ENCODE measurements at places on chromosomes 5 and 9.

- DNase-seq, result no peak
These were observed 7.2 kb upstream of the TARS1 start for GRCh38 chr5:33433303-33434240.

- DNase-seq, result no peak
These were observed 65.0 kb upstream of the AFAP1L1 start for GRCh38 chr5:149206524-149207141.

DNA sequence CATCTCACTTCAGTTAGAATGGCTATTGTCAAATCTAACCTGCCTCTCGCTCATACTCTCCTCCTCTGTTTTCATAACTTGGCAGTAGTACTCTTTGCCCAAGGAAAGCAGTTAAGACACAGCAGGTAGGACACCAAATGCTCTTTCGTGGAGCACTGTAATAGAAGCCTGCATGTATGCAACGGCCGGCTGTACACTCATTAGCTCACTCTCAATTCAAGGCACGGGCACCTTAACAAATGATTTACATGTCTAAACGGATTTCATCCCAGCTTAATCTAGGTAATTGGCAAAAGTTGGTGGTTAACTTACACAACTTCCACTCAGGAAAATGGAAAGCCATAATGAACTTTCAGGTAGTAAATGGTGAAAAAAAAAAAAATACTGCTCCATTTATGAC lies 14.9 kb downstream of the DEPDC1B start:
- no peak for DNase-seq

DNA sequence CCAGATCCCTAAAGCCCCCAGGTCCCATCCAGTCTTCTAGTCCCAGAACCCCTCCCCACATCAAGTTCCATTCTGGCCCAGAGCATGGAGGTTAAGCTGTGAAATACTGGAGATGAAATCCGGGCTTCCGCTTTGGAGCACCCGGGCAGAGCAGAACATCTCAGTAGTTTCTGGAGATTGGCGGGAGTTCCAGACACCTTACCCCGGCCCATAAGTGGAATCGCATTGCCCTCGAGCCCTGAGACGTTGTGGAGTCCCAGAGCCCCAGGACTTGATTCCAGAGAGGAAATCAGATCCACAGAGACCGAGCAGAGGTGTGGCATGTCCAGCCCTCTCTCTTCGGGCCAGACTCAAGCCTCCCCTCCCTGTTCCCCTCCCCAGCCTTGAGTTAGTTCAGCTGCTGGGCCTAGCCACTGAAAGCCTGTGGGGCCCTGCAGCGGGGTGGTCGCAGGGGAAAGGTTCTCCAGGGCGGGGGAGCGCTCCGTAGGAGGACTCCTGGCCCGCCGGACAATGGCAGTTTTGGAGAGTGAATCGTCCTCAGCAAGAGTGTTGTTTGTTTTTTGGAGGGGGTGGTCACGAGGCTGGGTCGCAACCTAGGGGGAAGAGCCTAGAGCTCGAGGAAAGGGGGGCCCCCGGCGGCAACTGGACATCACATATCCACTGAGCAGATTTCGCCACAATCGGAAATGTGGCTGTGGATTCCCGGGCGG lies 1.0 kb upstream of the PAX5 start:
- DNase-seq, result no peak

DNA sequence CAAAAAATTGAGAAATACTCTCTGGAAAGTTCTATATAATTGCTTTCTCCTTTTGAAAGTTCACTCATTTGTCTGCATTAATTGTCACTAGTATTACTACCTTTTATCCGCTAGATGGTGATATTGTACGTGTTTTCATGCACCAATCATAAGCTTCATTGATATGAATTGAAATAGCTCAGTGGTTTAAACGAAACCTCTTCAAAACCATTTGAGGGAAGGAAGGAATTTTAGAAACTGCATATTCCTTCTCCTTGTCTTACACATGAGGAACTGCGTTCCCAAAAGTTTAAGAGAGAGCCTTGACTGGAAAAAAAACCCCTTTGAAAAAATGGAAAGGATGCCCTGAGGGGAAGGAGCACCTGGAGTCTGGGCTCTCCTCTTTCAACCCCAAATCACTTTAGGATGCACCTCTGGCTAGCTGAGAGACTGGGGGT lies 98.6 kb downstream of the YTHDC2 start:
- DNase-seq, result no peak

Data from stimulated activated CD4-positive, alpha-beta T cell treated with anti-CD3 and anti-CD28 coated beads, Interleukin-1b, Interleukin-23, amount 100 ng/mL, for 24 hours (primary cell).